ENCODE measurements at places on chromosomes 3 and 15.

DNA sequence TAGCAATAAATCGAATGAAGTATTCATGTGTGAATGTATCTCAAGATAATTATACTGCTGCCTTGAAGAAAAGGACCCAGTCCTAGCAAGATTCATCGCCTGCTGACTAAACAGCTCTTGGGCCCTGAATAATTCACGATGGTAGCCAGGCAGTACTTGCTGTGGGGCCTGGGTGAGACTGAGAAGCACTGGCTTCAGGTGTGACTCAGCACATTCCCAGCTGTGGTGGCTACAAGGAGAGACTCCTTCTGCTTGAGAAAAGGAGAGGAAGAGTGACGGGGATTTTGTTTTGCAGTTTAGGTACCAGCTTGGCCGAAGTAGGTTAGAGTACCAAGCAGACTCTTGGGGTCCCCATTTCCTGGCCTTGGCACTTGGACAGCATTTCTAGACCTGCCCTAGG, 47.6 kb upstream of the CD200R1L start:
- peak; percentile 34 for DNase-seq

DNA sequence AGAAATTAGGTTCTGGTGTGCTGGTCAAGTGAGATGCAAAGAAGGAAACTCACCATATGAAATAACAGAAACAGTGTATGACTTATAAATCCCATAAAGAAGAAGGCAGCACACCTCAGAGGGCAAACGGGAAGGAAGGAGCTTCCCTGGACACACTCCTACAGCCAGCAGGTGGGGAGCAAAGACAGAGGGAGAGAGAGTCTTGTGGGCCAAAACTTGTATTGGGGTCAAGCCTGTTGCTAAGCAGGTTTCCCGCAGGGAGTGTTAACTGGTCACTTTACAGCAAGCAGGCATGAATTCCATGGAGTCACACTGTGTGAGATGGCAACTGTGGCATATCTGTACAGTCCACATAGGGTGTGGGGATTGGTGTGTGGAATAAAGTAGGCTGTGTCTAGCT, 222.9 kb upstream of the NDN start:
- DNase-seq: no peak

- DNase-seq: no peak
These were observed 733.0 kb downstream of the ZPLD1 start for GRCh38 chr3:103167850-103168249.

DNA sequence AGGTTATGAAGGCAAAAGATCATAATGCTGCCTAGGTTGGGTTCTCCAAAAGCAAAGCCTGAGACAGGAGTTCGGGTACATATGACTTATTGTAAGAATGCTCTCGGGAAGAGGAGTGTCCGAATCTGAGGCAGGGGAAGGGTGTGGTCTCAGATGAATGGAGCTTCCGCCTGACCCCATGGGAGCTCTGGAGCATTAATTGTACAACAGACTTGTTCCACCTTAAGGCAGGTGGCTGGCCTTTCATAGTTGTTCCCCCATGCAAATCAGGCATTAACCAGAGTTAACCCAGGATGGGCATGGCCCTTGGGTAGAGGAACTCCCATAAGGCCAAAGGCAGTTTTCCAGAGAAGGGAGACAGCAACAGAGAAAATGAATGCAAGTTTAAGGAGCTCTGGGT, 170.6 kb downstream of the MYRIP start:
- DNase-seq: no peak

- no peak for DNase-seq
These were observed 6.8 kb downstream of the TLNRD1 start for GRCh38 chr15:81007428-81008064.

DNA sequence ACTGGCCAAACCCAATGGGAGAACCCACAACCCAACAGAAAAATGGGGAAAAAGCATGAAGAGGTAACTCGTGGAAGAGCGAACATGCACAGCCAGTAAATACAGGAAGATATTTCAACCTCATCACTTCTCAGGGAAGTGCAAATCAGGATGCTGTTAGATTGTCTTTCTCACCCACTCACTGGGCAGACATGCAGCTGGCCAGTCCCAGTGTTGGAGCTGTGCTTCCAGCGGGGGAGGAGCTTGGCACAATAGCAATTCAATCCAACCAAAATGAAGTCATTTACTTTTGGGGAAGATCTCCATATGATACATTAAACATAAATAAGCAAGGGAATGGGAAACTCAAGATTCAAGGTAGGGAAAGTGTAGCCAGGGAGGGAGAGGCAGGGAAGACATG, 12.1 kb downstream of the WNT7A start:
- no peak for DNase-seq

GRCh38 chr15:61528581-61528910, 299.4 kb upstream of the RORA start:
- no peak for DNase-seq

- no peak for DNase-seq
These were observed 20.4 kb upstream of the AP3B2 start for GRCh38 chr15:82730022-82730530.

- DNase-seq: peak; percentile 35
These were observed 682 bp downstream of the ETFA start for GRCh38 chr15:76310475-76311099.

All from ELR (cell line).